ENCODE measurements at places on chromosomes 11 and 22.

- DNase-seq, result no peak
Measured at GRCh38 chr11:26467506-26467905, 104.6 kb downstream of the MUC15 start.

GRCh38 chr22:48394787-48395186 is 1432.9 kb downstream of the BRD1 start:
- no peak for DNase-seq

- no peak for DNase-seq
Measured at GRCh38 chr22:36760786-36761185, 15.1 kb downstream of the IFT27 start.

DNA sequence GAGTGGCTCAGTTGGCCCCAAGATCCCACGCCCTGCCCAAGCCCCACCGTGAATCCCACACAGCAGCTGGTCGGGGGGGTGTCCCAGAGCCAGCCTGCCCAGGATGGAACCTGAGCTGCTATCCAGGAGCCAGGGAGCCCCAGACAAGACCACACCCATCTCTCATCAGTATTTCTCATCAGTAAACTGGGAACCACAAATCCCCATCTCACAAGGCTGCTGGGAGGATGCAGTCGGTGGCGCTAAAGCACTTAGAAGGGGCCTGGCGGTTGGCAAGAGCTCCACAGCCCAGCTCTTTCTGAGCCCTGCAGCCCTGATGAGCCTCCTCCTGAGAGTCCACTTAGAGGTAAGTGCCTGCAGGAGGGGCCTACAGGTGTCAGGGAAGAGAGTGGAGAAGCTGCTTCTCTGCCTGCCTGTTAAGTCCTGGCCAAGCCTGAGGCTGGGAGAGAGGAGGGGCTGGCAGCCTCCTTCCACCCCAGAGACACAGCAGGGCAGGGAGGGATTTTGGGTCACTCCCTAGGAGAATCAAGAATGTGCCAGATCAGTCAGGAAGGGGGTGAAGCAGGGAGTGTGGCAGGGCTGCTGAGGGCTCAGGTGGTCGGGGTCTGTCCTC is 6.1 kb downstream of the FADS3 start:
- no peak for DNase-seq

- no peak for DNase-seq
Measured at GRCh38 chr11:116478669-116479668, 293.8 kb downstream of the BUD13 start.

DNA sequence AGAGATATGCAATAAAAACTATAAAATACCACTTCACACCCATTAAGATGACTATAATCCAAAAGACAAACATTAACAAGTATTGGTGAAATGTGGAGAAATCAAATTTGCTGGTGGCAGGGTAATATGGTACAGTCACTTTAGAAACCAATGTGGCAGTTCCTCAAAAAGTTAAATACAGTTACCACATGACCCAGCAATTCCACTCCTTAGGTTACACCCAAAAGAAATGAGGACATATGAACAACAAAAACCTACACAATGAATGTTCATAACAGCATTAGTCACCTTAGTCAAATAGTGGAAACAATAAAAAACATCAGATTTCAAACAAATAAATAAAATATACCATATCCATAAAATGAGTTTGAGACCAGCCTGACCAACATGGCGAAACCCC is 52.6 kb downstream of the RDX start:
- no peak for DNase-seq

DNA sequence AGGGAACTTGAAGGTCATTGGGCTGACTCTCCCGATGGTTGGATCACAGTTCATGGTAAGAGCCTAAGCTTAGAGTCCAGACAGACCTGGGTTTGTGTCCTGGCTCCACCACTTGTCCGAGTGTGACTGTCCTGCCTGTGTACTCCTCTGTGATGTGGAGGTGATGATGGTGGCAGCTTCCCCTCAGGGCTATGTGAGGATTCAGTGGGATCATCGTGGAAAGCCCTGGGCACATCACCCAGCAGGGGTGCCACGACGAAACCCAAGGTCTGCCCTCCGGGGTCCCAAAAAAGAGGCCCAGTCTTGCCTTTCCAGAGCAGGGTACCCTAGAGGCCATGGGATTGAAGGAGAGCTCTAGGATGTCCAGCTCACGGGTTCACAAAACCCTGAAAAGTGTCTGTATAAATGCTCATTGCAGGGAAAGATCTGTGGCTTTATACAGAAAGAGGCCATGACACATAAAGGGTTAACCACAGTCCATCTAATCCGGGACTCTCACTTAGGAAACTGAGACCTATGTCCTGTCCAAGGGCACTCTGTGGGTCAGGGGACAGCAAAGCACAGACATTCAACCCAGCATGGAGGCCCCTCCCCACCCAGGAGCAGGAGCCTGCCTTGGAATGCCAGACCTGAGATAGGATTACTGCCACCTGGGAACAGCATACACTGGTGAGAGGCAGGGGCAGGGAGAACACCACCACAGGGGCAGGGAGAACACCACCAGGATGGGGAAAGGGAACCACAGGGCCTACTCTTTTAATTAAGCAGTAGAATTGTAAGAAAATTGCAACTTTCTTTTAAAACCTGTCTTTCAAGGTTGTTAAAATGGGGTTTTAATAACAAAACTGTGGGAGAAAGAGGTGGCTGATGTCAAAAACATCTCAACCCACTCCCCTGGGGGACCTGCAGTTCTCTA is 51.3 kb downstream of the IGLL5 start:
- no peak for DNase-seq

DNA sequence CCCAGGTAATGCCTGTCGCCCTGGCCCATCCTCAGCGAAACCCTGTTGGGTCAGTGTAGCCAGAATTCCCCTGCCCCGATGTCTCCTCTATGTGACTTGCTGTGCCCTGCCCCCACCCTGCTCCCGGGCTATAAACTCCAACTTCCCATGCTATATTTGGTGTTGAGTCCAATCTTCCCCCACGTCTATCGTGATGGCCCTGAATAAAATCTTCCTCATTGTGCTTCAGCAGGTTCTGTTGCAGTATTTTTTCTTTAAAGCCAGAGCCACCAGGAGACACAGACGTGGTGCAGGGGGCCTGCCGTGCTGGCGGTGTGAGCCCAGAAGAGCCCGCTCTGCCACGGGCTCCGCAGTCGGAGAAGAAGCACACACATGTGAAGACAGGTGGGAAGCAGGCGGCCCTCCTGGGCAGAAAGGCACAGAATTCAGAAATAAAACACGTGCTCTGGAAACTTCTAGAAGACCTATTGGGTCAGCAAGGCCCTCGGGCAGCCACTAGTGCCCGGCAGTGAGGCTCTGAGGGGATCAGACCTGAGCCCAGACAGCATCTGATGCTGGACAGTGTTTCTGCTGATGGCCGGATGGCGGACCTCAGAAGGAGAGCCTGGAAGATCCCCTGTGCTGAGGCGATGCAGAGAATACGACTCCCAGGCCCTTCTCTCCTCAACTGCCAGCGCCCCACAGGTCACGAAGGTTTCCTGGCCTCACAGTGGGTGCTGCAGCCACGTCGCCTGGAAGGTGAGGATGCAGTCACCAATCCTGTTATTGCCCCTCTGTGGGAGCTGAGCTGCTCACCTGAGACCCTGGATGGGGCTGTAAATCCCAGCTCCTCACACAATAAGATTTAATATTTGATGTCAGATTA is 501.9 kb downstream of the BRD1 start:
- DNase-seq, result no peak

GRCh38 chr11:17967661-17968060 is 45.2 kb downstream of the SERGEF start:
- DNase-seq, result no peak
